ENCODE measurements at places on chromosomes 7 and 10.
A peak's percentile ranks its signal among the peaks of the same experiment; 100 is the strongest.

GRCh38 chr10:29924436-29924835, 134.9 kb downstream of the JCAD start:
- no peak for DNase-seq

DNA sequence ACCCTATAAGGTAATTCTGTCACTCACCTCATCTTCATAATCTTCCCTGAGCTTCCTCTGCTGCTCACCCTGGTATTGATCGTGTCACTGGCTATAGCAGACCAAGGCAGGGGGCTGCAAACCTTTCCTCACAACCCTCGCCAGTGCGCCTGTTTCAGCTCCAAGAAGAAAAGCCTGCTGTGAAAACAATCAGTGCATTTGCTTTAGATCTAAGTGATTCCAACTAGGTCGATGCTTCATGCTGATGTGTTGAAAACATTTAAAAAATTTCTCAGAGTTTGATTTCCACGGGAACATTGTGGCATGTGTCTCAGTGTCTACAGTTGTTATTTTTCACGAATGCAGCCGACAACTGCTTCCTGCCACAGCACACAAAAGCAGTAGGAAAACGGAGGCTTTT, 27.3 kb downstream of the POU6F2 start:
- no peak for DNase-seq

DNA sequence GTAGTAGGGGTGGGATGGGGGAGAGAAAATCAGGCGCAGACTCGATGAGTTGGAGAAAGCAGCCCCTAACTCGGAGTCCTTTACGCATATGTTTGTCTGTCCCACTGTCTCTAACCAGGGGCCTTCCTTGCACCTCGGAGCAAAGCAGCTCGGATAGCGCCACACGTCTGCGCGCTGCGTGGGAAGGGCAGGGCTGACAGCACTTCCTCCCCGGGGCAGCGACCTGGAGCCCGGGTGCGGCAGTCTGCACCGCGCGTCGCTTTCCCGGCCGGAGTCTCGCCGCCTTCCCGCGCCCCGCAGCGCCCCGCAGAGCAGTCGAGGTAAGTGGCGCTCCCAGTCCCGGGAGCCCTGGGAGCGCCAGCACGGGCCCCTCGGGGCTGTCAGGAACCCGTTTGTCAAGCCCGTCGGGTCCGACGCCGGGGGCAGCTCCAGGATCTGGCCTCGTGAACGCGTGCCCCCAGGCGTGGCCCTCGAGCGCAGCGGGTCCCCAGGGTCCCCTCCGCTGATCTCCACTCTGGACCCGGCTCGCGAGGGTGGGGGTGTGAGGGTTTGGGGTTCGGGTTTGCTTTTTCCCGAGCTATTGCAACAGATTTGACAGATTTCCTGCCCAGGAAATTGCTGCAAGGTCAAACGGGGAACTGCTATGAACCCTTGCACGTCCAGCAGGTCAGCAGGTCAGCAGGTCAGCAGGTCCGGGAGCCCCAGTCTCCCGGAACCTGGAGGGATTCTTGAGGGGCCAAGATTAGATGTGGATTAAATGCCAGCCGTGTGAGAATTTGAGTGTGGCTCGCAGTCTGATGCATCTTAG, 597 bp downstream of the APBB1IP start:
- DNase-seq: peak; percentile 1

GRCh38 chr10:88830643-88831268, 20.9 kb downstream of the ANKRD22 start:
- DNase-seq: no peak
